ENCODE measurements at places on chromosomes 6 and 20. TPM values are rescaled to one million over a fixed set of nuclear protein-coding genes. Genes with fewer than 3 reads are reported as not detected.

Gene TRMT6
- 7.8 TPM for total RNA-seq

Gene SAPCD1
- total RNA-seq, result not detected

GRCh38 chr6:155194399-155194798, 69.4 kb upstream of the CLDN20 start:
- H3K27ac ChIP-seq, result no peak overlapping the region
- no peaks in the 10 kb centered on the region for H3K27me3 ChIP-seq
- no peak overlapping the region for H3K4me3 ChIP-seq

Gene RGS19
- total RNA-seq, result 109 TPM

Gene WFDC11
- total RNA-seq, result not detected
